ENCODE measurements at places on chromosomes 13 and 19.
A peak's percentile ranks its signal among the peaks of the same experiment; 100 is the strongest.

GRCh38 chr13:23639674-23640073, 69.5 kb downstream of the TNFRSF19 start:
- no peak overlapping the region for H3K4me3 ChIP-seq
- no peaks in the 10 kb centered on the region for H3K4me1 ChIP-seq
- DNase-seq = no peak
- H3K27me3 ChIP-seq = no peaks in the 10 kb centered on the region
- no peaks in the 10 kb centered on the region for H3K36me3 ChIP-seq

DNA sequence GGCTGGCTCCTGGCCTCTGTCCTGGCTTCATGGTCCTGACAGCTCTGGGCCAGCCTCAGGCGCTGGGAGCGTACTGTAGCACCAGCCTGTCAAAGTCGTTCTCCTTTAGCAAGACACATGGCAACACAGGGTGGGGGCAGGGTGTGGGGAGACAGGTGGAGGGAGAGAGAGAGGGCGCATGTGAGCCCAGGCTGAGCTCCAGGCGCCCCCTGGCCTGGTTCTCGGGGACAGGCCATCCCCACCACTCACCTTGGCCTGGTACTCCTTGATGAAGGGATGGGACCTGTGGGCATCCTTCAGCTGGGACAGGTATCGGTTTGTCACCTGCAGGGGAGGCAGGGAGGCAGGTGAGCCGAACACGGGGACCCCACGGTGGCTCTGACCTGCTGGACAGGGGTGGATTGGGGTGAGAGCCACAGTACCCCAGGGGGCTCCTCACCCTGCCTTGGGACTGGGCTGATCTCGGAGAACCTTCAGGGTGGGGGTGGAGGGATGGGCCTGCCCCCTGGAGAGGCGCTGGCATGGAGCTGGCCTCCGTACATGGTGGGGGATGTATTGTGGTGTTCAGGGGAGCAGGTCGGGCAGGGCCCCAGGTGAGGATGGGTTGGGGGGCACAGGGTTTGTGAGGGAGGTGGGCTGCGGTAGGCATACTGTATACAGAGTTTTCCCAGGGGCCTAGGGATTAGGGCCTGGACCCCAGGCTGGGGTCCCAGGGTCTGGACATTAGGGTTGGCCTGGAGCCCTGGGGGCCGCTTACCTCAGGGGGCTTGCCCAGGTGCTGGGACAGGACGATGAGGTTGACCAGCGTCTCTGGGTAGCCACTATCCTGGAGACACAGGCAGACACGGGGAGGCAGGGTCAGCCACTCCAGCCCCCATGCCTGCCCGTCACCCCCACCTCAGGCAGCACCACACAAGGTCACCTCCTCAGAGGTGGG, 3.9 kb upstream of the CERS1 start:
- no peak for DNase-seq
- peaks cover 22% of the 10 kb centered on the region for H3K36me3 ChIP-seq
- H3K27me3 ChIP-seq = peaks cover 27% of the 10 kb centered on the region
- H3K4me1 ChIP-seq = peaks cover 8% of the 10 kb centered on the region
- H3K4me3 ChIP-seq = no peak overlapping the region

DNA sequence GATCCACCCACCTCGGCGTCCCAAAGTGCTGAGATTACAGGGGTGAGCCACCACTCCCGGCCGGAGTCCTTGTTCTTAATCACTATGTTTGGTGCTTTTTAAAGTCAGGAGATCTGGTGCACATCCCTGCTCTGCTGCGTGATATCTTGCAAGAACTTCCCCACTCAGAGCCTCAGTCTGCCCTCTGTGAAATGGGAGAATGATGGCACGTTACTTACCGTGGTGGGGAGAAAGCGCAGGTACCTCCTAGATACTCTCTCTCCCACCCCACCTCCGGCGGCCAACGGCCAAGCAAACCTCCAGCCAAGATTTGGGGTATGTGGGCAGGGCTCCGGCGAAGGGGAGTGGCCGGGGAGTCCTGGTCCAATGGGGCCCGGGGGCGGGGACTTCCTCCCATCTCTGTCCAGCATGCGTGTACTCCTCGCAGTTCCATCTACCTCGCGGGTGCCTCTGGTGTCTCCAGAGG, at the start of gene RYR1:
TSS of gene RYR1 (plus strand) at position 424 of the 466 bp plus-strand sequence. CDS start 139 bp downstream, outside the sequence.
- H3K4me1 ChIP-seq = peaks cover 17% of the 10 kb centered on the region
- peaks cover 42% of the 10 kb centered on the region for H3K27me3 ChIP-seq
- DNase-seq = peak; percentile 63
- no peak within 1 kb of the TSS for H3K27ac ChIP-seq
- no peaks in the 10 kb centered on the region for H3K36me3 ChIP-seq
- no peak within 1 kb of the TSS for H3K4me3 ChIP-seq

DNA sequence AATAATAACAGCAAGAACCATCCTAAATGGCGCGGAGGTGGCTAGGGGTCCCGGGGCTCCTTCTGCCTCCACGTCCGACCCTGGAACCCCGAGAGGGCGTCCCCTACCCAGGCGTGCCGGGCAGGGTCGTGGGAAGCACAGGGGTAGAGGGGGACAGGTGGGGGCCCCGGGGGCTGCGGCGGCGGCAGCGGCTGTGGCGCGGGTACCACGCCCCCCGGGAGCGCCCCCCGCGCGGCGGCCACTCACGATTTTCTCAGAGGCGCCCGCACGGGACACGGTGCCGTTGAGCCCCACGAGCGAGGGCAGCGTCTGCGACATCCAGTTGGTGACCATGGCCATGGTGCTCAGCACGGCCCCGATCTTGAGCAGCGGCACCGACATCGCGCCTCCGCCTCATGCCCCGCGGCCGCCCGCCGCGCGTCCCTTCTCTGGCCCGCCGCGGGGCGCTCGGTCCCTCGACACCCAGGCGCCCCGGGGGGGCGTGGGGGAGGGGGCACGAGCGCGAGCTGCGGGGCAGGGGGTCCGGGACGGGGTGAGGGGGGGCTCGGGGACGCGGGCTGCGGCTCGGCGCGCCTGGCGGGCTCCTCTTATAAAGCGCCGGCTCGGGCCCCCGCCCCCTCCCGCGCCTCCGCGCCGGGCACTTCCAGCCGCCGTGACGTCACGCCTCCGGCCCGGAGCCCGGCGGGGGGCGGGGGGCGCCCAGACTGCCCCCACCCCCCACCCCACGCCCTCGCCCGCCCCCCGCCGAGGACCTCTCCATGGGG, 22.9 kb downstream of the OLFM2 start:
- H3K4me1 ChIP-seq = peaks cover 11% of the 10 kb centered on the region
- H3K4me3 ChIP-seq = peak overlapping the region; percentile 56
- H3K27ac ChIP-seq = no peak overlapping the region
- peak; percentile 24 for DNase-seq

DNA sequence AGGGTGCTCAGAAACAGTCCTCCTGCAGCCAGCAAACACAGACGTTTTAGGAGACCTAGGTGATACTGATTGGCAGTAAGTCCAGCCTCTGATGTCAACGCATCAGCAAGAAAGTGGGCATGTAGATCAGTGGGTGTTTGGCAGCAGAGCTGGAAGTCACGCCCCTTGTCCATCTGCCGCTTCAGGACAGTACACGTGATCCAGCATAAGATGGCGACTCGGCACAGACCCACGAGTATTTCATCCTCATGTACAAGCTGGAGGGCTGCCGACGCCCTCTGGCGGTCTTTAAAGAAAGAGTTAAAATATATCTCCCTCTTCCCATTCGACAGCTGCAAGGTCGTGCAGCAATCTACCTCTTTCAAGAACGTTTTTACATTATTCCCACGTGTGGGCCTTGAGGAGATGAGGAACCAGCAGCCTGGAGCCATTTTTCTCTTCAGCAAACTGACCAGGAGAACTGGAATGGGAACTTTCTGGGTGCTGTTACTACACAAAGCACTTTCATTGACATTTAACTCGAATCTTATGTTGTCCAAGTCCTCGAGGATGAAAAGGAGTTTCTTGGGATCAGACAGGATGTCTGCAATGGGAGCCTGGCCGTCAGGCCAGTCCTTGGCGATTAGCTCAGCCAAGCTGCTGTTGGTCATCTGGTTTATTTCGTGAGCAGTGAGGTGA, 22.3 kb downstream of the NLRP11 start:
- peaks cover 4% of the 10 kb centered on the region for H3K4me1 ChIP-seq
- no peaks in the 10 kb centered on the region for H3K36me3 ChIP-seq
- peak; percentile 50 for DNase-seq

- no peak overlapping the region for H3K4me3 ChIP-seq
- no peaks in the 10 kb centered on the region for H3K27me3 ChIP-seq
- no peak overlapping the region for H3K27ac ChIP-seq
Observed at GRCh38 chr13:26325876-26326275, 71.9 kb downstream of the CDK8 start.

DNA sequence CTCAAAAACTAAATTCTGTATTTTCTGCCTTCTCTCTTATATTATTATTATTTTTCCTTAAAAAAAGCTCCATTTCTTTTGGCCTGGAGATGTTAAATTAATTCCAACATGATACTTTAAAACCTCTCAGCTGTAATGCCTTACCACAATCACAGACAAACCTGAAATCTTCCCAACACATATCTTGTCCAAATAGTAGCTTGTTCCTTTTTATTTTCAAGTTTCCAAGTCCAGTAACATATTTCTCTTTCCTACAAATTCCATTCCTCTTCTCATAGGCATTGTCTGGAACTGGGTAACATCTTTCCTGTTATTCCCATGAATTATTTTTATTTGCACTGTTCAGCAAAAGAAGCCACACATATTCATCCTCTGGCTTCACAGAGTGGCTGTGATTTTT, 137.0 kb downstream of the SLITRK6 start:
- no peaks in the 10 kb centered on the region for H3K27me3 ChIP-seq
- no peak for DNase-seq
- no peak overlapping the region for H3K4me3 ChIP-seq
- no peak overlapping the region for H3K27ac ChIP-seq
- H3K4me1 ChIP-seq = no peaks in the 10 kb centered on the region

GRCh38 chr19:55304279-55304978, 20.6 kb downstream of the BRSK1 start:
- peaks cover 2% of the 10 kb centered on the region for H3K36me3 ChIP-seq
- no peak overlapping the region for H3K27ac ChIP-seq
- H3K4me1 ChIP-seq = peaks cover 19% of the 10 kb centered on the region
- H3K4me3 ChIP-seq = no peak overlapping the region

DNA sequence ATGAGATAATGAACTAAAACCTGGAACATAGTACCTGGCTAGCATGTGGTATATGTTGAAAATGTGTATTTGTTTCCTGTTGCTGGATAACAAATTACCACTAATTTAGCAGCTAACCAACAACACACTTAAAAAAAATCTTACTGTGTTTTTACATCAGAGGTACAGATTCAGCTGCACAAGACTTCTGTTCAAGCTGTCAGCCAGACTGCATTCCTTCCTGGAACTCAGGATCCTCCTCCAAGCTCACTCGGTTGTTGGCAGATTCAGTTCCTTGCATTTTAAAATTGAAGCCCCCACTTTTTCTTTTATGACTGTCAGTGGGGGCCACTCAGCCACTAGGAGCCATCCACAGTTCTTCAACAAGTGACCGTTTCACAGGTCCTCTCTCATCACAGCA, 246.9 kb upstream of the DACH1 start:
- H3K36me3 ChIP-seq = no peaks in the 10 kb centered on the region
- H3K27me3 ChIP-seq = no peaks in the 10 kb centered on the region
- H3K4me3 ChIP-seq = no peak overlapping the region
- DNase-seq = no peak
- H3K4me1 ChIP-seq = no peaks in the 10 kb centered on the region

DNA sequence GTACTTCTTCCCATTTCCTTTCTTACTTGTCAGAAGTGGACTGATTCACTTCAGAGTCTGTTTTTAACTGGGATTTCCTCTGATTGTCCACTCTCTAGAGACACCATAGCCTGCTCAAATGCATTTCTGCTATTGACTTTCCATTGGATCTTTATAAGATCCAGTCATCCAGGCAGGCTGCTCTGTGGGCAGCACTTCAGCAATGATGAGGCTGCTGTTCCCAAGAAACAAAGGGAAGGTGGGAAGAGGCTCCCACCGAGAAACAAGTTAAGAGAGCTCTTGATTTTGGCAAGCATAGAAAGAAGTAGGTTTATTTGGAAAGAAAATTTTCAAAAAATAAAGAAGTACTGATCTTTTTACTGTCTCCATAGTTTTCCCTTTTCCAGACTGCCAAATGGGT, 125.8 kb upstream of the STARD13 start:
- H3K27me3 ChIP-seq = peaks cover 9% of the 10 kb centered on the region
- H3K4me3 ChIP-seq = no peak overlapping the region
- H3K27ac ChIP-seq = no peak overlapping the region
- no peaks in the 10 kb centered on the region for H3K36me3 ChIP-seq
- DNase-seq = no peak

- H3K27ac ChIP-seq = no peak overlapping the region
- H3K4me1 ChIP-seq = peaks cover 11% of the 10 kb centered on the region
- H3K4me3 ChIP-seq = no peak overlapping the region
- peaks cover 30% of the 10 kb centered on the region for H3K36me3 ChIP-seq
Observed at GRCh38 chr19:4922530-4923275, 13.4 kb downstream of the UHRF1 start.

DNA sequence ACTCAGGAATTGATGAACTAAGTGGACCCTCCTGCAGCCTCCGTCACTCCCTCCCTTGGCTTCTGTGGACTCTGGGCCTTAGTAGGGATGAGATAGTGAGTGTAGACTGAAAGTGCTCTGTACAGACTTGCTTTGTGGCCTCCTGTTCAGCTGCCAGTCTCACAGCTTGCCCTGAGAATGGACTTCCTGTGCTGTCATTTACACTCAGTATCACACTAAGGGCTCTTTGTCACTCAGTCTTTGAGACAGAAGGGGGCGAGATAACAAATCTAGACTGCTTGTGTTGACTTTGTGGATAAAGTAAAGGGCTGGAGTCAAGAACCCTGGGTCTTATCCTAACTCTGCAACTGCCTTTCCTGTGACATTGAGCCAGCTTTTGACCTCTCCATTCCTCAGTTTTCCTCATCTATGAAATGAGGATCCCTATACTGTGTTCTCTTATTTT, 21.0 kb upstream of the SPRY2 start:
- H3K4me3 ChIP-seq = no peak overlapping the region
- H3K27ac ChIP-seq = no peak overlapping the region
- H3K4me1 ChIP-seq = no peaks in the 10 kb centered on the region
- DNase-seq = no peak
- no peaks in the 10 kb centered on the region for H3K36me3 ChIP-seq

DNA sequence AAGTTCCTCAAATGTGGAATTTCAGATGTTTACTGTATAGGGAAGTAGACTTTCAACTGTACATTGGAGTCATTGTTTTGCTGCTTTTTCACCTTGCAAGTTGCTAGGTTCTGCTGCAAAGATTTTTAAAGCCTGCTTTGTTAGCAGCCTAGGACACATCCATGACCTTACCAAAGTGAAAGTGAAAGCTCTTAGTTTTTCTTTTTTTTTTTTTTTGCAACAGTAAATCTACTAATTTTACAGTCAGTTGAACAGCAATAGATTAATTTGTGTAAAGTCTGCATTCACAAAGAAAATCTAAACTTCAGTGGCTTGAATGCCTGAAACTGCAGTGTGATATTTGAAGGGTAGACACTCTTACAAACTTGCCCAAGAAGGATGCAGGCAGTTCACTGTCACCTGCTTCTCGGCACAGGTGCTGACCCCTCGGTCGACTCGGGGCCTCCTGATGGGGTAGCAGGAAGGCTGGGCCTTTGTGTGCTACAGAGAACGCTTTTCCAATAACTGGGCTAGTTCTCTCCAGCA, 5.0 kb upstream of the MTIF3 start:
- H3K27me3 ChIP-seq = no peaks in the 10 kb centered on the region
- peaks cover 29% of the 10 kb centered on the region for H3K4me1 ChIP-seq
- peak; percentile 43 for DNase-seq
- H3K4me3 ChIP-seq = peak overlapping the region; percentile 76

All from activated naive CD4-positive, alpha-beta T cell treated with anti-CD3 and anti-CD28 coated beads, Interleukin-2, amount 10 ng/mL, durations not matched to agents 7 days and 5 days (primary cell).